ENCODE measurements at places on chromosomes 12 and 14.
A peak's percentile ranks its signal among the peaks of the same experiment; 100 is the strongest.

GRCh38 chr12:123075646-123076171 lies 75.2 kb downstream of the PITPNM2 start:
- peak; percentile 87 for DNase-seq

GRCh38 chr12:81974762-81975161 lies 215.6 kb upstream of the PPFIA2 start:
- DNase-seq: no peak

DNA sequence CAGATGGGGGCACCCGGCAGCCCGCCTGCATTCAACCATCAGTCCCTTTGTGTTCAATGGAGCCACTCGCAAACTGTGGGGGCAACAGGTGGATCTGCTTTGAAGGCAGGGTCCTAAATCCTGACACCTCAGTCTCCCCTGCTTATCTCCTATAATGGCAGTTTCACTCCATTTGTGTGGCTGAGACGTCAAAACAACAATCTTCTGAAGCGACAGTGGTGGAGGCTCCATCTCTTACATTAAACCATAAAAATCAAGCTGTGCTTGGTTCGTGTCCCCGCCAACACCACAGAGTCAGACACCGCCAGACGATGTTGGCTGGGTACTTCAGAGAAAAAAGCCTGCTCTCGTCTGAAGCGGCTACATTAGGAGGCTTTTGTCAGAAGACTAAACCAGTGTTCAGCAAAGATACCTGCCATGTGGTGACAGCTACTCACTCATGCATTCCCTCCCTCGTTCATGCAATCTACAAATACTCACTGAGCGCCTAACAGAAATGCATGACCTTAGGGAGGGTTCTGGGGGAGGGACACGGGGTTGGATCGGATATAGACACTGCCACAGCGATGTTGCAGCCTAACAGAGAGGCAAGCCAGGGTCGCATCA lies 253.9 kb downstream of the FOXN3 start:
- no peak for DNase-seq

- DNase-seq: no peak
Observed at GRCh38 chr12:114729731-114730130, 45.8 kb upstream of the TBX3 start.

- peak; percentile 91 for DNase-seq
Observed at GRCh38 chr12:42325653-42326474, at the start of the genes PPHLN1 and ZCRB1. Gene PPHLN1, plus strand, starts transcription at chr12:42326167. Its CDS starts 9,736 bp downstream, at chr12:42335903. Gene ZCRB1, minus strand, starts transcription at chr12:42326094. Its CDS starts 1,992 bp downstream, at chr12:42324102.

- no peak for DNase-seq
Observed at GRCh38 chr14:97975216-97975615, 1178.0 kb downstream of the VRK1 start.

DNA sequence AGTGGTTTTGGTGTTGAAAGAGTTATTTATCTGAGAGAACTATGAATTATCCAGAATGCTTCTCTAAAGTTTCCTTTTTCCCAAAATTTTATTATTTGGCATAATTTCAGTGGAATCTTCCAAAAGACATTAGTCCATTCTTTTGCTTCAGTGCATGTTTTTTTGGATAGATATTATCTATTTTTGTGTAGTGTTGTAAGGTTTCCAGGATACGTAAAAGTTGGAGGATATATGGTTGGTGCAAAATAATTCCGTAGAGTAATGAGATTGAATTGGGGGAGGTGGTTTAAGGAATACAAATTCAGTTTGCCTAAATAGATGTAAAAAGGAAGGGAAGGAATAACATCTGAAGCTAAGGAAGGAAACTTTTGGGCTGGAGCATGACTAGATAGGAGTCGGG lies 186.6 kb downstream of the RGS6 start:
- no peak for DNase-seq

GRCh38 chr12:16594797-16595196 lies 11.2 kb downstream of the LMO3 start:
- no peak for DNase-seq

GRCh38 chr12:25784669-25785068 lies 173.8 kb upstream of the RASSF8 start:
- DNase-seq: no peak

DNA sequence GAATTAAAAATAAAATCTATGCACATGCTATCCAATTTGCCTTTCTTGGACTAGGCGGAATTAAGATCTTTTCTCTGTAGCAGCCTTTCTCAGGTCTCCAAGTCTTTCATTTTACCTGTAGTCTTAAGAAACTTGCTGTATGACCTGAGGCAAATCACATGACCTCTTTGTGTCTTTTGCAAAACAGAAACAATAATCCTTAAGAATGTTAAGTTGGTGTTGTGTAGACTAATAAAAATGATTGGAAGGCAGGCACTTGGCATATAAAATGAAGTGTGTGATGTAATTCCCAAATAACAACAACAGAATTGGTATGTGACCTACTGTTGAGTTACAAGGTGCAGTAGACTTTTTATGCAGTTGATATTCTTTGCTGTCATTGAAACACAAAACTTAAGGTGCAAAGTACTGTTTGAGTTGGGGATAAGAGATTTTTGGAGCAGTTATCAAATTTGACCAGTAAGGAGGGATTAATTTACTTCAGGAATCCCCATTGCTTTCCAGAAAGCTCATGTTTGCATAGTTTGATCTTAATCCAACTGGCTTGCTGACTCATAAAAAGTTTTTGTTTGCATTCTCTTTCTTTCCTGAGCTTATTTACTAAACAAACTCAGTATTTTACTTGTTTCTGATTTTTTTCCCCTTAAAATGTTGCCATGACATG lies 51.4 kb downstream of the SUSD6 start:
- no peak for DNase-seq

DNA sequence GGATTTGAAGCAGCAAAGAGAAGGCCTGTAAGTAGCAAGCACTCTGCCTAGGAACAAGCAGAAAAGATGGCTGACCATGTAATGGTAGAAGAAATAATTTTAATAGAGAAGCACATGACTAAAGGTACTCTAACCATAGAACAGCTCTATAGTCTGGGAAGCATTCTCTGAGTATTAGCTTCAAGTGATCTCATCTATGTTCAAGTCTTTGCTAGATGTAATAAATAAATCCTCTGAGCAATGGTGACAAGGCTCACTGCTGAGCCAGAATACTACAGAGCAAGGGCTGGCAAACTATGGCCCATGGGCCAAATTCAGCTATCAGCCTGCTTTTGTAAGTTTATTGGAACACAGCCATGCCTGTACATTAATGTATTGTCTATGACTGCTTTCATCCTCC lies 84.8 kb downstream of the PEBP1 start:
- DNase-seq: no peak

Measured in NAMALWA (cell line).